Activated CD8-positive, alpha-beta memory T cell treated with anti-CD3 and anti-CD28 coated beads for 1 hour (primary cell): ENCODE measurements at places on chromosomes 6 and 20.

DNA sequence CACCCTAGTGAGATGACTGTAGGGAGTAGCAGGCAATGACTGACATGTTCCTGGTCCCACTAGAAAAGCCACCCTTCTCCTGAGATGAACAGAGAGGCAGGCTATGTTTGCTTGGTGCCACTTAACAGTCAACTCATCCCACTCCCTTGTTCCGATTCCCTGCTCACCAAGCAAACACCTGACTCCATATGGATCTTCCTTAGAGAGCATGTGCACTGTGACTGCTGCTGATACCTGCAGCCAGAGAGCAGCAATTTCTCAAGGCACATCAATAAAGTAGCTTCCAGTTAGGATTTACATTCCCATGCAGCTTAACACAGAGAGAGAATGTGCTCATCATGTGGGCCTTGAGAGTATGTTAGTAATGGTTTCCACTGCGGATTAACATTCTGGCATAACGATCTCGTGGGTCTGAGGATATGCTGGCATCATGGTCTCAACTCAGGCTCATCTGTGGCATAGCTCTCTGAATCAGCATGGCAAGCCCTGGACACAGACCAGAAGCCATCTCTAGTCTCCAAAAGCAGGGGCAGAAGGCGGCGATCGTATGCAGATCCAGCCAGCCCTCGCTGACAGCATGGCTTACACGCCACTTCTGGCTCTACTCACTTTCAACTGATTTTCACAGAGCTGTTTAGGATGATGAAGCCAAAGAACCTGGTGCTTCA lies 43.9 kb downstream of the ATXN1 start:
- no peak for DNase-seq

DNA sequence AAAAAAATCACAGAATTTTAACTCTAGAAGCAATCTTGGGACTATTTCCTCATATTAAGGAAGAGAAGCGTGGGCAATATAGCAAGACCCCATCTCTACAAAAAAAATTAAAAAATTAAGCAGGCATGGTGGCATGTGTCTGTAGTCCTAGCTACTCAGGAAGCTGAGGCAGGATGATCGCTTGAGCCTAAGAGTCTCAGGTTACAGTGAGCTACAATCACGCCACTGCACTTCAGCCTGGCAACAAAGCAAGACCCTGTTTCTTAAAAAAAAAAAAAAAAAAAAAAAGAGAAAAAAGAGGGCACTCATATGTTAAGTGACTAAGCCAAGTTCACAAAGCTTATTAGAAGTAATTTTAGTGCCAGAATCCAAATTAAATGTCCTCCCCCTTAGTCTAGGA lies 100.8 kb downstream of the SESN1 start:
- DNase-seq = no peak

DNA sequence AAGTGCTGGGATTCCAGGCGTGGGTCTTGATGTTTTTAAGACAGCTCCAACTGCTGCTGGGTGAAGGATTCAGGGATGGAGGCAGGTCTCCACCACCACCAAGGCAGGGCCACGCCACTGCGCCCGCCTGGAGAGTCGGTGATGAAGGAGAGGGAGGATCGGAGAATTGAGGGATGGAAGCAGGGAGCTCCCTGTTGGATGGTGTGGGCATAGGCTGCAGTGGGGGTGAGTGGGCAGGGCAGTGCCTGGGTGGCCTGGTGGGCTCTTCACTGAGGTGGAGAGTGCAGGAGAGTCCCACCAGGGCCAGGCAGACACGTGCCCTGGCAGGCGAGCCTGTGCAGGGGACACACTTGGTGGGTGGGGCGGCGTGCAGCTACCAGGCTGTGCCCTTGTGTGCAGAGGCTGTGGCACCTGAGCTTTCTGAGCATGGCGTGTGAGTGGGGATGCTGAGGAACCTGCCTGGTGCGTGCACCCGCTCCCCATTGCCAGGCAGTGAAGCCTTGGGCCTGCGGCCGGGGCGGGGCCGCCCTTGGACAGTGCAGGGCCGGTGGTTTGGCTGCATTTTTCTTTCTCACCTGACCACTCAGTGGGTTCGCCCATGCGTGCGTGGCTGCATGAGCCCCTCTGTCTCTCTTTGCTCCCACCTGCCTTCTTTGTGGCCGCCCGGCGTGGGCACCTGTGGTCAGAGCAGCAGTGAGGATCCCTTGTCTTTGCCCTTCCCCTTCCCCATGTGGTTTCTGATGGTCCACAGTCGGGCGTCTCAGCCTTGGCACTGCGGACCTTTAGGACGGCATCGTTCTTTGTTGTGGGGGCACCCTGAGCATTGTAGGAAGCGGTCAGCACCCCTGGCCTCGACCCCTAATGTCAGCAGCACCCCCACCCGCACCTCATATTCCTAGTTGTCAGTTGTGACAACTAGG lies 11.3 kb downstream of the RBM38 start:
- DNase-seq = no peak

- no peak for DNase-seq
Measured at GRCh38 chr20:4944518-4945313, 56.6 kb downstream of the SLC23A2 start.

GRCh38 chr20:52001999-52002666 lies 189.4 kb downstream of the ZFP64 start:
- no peak for DNase-seq

- DNase-seq = no peak
Measured at GRCh38 chr6:168214586-168215104, 104.9 kb downstream of the DACT2 start.

- no peak for DNase-seq
Measured at GRCh38 chr6:111481836-111482187, 1.2 kb downstream of the REV3L start.

DNA sequence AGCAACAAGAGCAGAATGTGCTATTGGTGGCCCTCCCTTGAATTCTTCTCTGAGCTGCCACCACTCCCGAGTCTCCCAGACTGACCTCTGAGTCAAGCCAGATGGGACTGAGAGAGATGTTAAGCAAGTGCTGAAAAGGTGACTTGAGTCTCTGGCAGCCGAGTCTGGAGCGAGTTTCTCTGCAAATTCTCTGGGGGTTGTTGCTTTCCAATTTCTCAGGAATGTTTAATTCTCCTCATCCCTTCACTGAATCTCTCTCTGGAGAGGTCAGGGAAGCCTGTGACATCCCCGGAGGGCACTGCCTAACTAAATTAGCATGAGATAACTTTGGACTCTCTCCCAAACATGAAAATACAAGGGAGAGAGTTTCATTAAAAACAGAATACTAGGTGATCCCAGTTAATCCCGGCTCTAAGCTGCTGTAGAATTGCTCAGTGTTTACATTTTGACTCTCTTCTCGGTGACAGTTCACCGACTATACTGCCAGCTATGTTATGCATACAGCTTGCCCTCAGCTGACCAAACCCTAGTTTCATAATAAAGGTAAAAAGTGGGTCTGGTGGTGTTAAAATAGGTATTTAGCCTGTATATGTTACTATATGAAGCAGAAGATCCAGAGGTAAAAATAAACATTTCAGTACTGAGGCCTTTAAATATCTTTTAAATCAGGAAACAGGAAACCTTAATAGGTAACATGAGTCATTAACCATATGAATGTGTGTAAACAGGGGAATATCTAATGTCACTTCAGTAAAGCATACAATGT lies 157.9 kb downstream of the FOXC1 start:
- no peak for DNase-seq

DNA sequence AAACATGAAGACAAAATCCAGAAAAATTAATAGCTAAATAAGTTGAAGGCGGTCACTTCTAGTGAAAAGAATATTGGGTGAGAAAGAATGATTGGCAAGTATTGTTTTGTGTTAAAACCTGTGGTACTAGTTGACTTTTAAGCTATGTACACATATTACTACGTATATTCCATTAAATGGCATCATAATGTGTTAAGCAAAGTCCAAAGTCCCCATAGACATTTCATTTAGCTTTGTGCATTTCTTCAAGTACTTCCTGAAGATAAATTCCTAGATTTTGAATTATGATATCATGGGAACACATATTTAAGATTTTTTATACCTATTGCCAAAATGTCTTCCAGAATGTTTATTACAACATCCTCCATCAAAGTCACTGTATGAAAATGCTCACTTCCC lies 272.7 kb upstream of the IRAK1BP1 start:
- no peak for DNase-seq

DNA sequence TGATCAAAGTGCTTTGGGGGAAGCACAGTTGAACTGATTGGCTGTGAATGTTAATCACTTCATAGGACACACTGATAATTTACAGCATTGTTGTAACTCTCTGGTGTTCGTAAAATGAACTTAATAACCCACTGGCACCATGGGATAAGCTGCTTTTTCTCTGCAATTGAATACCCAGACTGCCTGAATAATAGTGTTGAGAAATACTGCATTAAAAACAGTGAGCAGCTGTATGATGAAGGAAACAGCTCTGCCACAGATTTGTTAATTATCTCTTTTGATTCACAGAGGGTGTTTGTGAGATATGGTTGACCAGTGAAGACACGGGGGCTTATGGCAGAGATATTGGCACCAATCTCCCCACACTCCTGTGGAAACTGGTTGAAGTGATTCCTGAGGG lies 420.9 kb downstream of the CDKAL1 start:
- DNase-seq = no peak

DNA sequence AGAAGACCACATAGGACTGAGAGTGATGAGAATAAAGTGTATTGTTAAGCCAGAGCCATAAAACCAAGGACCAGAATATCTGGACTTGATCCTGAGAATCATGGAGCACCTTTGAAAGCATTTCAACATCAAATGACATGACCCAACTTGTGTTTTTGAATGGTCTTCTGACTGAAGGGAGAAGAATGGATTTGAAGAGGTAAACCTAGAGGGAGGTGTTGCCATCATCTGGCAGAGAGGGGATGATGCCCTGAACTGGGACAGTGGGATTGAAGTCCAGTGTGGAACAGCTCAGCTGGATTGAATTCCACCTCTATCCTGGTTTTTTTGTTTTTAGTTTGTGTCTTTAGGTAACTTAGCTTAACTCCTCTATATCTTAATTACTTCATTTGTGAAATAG lies 570.0 kb downstream of the TBC1D32 start:
- DNase-seq = no peak

DNA sequence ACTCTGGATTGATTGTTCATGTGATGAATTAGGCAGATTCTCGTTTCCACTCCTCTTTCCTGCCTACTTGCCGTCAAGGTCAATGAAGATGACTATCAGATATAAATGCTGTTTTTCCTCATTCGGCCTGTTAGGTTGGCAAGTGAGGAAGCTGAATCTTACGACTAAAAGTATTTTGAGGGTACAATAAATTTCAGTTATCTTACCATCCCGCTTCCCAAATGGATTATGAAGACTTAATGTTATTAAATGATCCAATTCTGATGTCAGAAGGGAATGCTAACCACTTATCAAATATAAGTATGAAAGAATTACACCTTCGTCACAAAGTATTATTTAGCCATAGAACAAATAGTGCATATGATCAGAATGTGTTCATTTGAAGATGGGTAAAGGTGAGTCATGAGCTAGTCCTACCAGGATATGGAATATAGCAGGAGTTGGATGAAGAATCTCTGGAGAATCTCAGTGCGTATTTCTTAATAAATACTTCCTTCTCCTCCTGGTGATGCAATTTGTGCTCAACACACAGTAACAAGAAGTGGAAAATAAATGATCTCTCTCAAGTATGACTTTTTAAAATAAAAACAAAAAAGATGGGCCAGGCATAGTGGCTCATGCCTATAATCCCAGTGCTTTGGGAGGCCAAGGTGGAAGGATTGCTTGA lies 4.6 kb downstream of the GPLD1 start:
- DNase-seq = no peak

- no peak for DNase-seq
Measured at GRCh38 chr20:44646641-44647274, 4.7 kb downstream of the ADA start.

GRCh38 chr20:59223182-59223601 lies 59.6 kb downstream of the ZNF831 start:
- no peak for DNase-seq

- no peak for DNase-seq
Measured at GRCh38 chr20:46694484-46694883, 5.2 kb upstream of the TP53RK start.

- peak; percentile 30 for DNase-seq
Measured at GRCh38 chr20:60262967-60263603, 304.9 kb downstream of the CDH26 start.

GRCh38 chr20:48286601-48287000 lies 501.3 kb upstream of the SULF2 start:
- no peak for DNase-seq

- no peak for DNase-seq
Measured at GRCh38 chr6:7115543-7116231, 7.9 kb downstream of the RREB1 start.

GRCh38 chr6:43325876-43326275 lies 17.2 kb upstream of the CRIP3 start:
- no peak for DNase-seq

DNA sequence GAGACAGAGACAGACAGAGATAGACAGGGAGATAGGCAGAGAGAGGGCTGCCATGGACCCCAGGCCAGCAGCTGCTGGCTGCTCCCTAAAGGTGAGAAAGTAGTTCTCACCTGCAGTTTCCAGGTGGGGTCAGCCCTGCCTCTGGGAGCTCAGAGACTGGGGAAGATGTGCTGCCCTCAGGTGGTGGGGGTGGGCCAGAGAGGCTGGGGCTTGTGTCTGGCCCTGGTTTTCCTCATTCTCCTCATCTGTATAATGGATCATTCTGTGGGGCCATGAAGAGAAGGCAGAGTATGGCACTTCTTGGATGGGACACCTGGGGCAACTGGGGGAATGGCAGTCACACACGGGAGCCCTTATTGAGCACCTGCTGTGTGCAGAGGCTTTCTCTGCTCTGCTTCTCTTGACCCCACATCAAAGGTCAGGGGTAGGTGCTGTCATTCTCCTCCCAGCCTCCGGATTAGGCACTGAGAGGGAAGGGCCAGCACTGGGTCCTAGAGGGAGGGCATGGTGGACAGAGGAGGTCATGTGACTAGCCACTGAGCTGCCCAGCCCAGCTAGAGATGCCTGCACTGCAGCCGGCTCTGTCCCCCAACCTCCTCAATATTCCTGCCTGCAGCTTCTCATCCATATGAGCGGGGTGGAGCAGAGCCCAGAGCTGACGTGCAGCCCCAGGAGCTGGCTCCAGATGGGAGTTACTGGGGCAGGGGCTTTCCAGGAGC lies 4.1 kb downstream of the ANGPT4 start:
- DNase-seq = no peak

- no peak for DNase-seq
Measured at GRCh38 chr6:113306552-113307145, 550.5 kb upstream of the MARCKS start.

DNA sequence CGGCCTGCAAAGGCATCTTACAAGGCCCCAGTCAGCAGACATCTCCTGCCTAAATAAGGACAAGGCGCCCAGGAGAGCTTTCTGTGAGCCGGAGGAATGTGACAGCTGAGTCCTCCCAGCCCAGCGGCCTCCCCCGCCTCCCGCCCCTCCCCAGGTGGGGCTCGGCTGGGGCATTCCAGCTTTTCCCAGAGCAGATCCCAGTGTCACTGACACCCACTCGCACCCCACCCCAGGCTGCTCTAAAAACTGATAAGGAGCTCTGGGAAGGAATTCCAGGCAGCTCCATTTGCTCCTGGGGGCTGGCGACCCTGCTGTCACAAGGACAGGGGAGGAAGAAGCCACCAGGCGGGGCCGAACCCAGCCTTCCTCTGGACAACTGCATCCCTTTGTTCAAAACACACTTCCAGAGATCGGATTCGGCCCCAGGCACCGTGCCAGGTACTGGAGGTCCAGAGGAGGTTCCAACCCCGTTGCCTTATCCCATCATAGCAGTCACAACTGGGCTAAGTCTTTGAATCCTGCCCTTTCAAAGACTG lies 49.7 kb downstream of the JPH2 start:
- no peak for DNase-seq

GRCh38 chr6:148027201-148027600 lies 315.4 kb upstream of the SASH1 start:
- DNase-seq = no peak

GRCh38 chr6:168956884-168957730 lies 296.5 kb downstream of the THBS2 start:
- no peak for DNase-seq

GRCh38 chr20:23870461-23870860 lies 9.1 kb downstream of the CST5 start:
- DNase-seq = no peak
